NCI-H2081 treated with DMSO at 0.1 percent for 48 hours (cell line): ENCODE measurements at places on chromosomes 16 and 17.

DNA sequence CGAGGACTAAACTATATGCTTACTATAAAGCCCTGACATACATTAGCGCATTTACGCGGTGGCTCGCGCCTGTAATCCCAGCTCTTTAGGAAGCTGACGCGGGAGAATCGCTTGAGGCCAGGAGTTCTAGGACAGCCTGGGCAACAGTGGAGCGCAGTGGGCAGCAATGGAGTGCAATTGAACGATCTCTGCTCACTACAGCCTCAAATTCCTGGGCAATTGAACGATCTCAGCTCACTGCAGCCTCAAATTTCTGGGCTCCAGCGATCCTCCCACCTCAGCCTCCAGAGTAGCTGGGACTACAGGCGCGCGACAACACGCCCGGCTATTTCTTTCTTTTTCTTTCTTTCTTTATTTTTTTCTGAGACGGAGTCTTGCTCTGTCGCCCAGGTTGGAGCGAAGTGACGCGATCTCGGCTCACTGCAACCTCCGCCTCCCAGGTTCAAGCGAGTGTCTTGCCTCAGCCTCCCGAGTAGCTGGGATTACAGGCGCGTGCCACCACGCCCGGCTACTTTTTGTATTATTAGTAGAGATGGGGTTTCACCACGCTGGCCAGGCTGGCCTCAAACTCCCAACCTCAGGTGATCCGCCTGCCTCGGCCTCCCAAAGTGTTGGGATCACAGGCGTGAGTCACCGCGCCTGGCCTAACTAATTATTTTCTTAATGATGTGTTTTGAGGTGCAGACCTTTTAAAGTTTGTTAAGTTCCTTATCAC is 506 bp upstream of the COG7 start:
- DNase-seq: no peak

DNA sequence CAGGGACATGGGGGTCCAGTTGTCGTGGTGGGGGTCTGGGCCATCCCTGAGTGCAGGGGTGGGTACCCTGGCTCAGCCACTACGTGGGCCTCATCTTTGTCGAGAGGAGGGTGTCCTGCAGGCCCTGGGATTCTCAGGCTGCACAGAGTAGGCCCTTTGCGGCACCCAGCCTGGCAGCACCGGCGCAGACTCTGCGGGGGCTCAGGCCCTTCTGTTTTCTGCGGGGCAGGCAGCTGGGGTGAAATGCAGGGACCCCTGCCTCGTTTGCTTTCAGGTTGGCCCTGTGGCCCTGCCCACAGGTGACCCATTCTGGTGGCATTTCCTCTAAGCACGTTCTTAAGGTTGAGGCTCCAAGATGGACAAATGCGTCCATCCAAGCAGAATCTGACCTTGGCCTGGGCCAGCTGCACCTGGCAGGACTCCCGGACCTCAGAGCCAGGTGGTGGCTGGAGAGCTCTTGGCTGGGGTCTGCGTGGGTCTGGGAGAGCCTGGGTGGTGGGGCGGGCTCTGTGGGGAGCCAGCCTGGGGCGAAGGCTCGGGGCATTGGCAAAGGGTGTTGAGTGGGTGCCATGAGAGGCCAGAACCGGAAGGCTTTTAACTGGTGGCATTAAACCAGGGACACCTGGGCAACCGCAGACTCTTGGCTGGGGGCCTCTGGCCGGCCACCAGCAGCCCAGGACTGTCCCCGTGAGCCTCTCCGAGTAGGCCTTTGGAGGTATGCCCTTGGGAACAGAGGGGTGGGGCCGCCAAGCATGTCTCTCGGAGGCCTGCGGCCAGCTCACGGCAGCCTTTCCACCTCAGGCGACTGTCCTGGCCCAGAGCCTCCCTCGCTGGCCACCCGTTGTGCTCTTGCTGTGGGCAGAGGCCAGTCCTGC is 16.9 kb downstream of the PRSS27 start:
- no peak for DNase-seq

- no peak for DNase-seq
Observed at GRCh38 chr16:81455006-81455405, 10.4 kb downstream of the CMIP start.

GRCh38 chr17:2239882-2240430 is 63.6 kb downstream of the SMG6 start:
- no peak for DNase-seq

DNA sequence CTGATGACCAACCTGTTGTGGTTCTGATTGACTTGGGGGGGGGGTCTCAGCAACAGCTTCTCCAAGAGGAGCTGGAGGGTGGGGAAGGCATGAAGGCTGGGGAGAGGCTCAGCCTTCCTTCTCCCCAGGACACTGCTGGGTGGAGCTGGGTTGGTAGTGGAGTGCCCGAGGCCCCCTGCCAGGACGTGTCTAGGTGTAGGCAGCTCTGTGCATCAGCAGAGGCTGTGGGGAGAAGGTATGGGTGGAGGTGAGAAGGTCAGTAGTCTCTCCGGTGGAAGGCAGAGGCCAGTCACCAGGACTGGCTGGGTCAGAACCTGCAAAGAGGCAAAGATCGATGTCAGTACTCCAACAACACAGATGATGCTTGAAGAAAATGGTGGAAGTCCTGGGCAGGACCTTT is 3.9 kb downstream of the CHAD start:
- DNase-seq: no peak

DNA sequence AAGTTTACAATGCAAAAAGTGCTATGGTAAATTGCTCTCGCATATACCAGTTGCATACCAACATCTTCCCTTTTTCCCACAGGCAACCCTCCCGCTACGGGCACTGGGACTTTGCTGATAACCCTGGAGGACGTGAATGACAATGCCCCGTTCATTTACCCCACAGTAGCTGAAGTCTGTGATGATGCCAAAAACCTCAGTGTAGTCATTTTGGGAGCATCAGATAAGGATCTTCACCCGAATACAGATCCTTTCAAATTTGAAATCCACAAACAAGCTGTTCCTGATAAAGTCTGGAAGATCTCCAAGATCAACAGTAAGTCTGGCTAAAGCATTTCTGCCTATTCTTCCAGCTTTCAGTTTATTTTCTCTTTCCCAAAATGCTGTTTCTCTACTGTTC is 27.9 kb upstream of the HSBP1 start:
- DNase-seq: no peak

GRCh38 chr16:12440228-12440530 is 363.5 kb downstream of the CPPED1 start:
- no peak for DNase-seq

- no peak for DNase-seq
Observed at GRCh38 chr17:33494151-33494550, 201.1 kb upstream of the ASIC2 start.

DNA sequence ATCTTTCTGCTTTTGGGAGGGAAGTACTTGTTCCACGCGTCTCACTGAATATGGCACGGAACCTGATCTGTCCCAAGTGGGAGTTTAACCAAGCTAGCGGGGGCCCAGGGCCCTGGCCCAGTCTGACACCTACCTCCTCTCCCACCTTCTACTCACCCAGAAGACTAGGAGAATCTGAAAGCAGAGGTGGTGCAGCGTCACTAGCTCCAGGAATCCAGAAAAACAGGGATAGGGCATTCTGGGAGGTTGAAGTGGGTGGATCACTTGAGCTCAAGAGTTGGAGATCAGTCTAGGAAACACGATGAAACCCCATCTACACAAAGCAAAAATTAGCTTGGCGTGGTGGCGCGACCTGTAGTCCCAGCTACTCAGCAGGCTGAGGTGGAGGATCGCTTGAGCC is 163.5 kb upstream of the ZNF267 start:
- DNase-seq: no peak
